ENCODE measurements at places on chromosomes 7 and 10. TPM values are rescaled to one million over a fixed set of nuclear protein-coding genes. Genes with fewer than 3 reads are reported as not detected.
A peak's percentile ranks its signal among the peaks of the same experiment; 100 is the strongest.

Gene PMPCB
- total RNA-seq: 76.6 TPM

Gene ABCB1
- 19.0 TPM for total RNA-seq

Gene LRRTM3
- not detected for total RNA-seq

Gene EIF5AL1
- total RNA-seq: 0.26 TPM

DNA sequence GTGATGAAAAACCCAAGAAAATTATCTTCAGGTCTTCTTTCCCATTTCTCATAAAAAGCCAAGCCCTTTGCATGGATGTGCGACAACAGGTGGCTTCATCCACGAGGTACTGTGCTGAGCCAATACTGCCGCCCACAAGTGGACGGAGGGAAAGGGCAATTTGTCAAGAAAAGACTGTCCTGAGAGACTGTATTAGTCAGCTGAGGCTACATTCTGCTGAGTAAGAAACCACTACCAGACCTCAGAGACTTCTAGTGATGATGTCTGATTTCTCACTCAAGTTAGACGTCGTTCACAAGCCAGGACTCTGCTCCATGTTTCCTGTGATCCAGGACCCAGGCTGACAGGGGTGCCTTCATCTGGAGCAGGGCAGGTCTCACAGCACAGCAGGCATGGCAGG, 171.5 kb upstream of the CDCA7L start:
- peak; percentile 79 for ATAC-seq

DNA sequence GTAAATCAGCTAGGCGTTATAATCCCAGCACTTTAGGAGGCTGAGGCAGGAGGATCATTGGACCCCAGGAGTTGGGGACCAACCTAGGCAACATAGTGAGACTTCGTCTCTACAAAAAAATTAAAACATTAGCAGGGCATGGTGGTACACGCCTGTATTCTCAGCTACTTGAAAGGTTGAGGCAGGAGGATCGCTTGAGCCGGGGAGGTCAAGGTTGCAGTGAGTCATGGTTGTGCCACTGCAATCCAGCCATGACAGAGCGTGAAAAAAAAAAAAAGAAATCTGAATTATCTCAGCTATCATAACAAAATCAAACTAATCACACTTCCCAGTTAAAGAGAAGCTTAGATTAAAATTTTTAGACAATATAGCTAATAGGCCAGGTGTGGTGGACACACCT, 35.3 kb downstream of the ATAD1 start:
- ATAC-seq: no peak

DNA sequence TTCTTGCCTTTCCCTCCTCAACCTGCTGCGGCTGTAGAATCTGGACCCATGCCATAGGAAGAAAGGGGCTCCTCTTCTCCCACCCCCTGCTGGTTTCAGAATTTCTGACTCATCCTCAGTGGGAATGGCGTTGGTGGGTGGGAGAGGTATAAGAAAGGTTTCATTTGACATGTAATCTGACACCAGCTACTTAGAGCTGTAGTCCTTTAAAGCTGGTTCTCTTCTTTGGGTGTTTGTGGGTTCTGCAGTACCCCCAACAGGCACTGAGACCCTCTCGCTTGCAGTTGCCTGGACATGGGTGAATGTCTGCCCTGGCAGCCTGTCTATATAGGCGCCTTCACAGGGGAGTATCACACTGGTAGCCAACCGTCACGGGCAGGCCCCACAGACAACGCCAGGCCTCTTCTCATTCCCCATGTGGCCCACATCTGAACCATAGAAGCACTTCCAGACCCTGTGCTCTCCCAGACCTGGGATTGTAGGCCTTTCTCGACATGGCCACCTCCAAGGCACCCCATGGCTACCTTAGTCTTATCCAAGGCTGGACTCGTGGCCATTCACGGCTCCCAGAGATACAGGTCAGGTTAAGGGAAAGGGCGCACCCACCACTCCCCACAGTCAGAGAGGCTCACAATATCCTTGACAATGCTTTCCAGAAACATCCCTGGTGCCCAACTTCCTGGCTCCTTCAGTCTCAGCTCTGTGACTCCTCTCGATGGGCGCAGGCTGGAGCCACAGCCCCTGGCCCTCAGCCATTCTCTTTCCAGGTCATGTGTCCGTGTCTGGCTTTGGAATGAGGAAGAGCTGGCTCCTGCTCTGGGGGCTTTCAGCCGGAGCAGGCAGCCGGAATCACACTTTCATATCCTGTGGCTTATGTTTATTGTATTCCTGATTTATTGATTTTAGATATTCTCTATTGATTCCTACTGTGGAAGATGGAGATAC, 17.5 kb downstream of the ZNF862 start:
- peak; percentile 44 for ATAC-seq

DNA sequence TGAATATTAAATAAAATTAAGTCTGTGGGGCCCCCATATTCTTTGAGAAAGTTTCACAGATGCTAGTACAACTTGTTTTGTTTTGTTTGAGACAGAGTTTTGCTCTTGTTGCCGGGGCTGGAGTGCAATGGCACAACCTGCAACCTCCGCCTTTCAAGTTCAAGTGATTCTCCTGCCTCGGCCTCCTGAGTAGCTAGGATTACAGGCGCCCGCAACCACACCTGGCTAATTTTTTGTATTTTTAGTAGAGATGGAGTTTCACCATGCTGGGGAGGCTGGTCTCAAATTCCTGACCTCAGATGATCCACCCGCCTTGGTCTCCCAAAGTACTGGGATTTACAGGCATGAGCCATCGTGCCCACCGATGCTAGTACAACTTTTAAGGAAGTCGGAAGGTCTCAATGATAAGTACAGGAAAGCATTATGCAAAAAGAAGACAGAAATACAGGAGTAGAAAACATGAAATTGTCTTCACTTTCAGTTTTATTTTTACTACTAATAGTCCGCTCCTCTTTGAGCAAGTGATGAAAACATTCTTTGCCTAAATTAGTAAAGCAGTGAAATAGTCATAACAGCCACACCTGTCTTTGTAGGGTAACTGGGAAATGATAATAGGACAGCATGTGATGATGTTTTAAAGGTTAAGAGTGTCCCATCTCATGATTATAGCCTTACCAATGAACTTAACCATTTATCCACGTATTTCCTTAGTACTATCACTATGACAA, 147.5 kb downstream of the SEMA3D start:
- no peak for ATAC-seq

DNA sequence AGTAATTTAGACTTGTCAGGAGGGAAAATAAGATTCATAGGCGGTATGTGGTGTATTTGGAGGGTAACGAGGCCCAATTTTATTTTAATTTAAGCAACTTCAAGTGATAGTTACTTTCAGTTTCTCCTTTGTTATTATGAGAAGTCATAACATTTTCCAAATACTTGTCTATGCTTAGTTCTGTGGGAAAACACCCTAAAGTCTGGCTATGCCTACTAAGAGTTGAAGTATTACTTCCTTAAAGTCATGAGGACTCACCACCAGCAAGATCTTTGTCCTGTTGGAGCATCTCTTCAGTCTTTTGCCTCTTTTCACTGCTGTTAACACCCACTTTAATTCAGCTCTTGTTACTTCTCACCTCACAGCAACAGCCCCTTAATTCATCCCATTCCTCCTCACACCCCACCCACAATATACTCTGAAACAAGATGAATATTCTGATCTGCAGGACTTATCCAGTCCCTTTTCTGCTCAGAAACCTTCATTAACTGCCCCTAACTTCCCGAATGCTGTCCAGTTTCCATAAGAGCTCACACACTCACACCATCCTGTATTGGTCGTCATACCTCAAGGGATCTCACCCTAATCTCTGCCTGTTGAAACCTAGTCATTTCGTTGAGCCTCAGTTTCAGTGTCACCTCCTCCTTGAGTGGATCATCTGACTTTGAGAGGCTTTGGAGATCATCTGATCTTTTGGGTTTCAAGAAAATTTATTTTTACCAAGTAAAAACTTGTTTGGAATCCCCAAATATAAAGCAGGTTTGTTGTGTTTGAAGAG, 61.3 kb downstream of the DNAH11 start:
- ATAC-seq: peak; percentile 60

GRCh38 chr10:86536294-86536861, 14.8 kb upstream of the WAPL start:
- ATAC-seq: peak; percentile 59

Data from activated T-helper 17 cell treated with anti-CD3 and anti-CD28 coated beads, Interleukin-2, amount 50 U/mL, for 72 hours (primary cell).